ENCODE measurements at places on chromosomes 1 and 21.

DNA sequence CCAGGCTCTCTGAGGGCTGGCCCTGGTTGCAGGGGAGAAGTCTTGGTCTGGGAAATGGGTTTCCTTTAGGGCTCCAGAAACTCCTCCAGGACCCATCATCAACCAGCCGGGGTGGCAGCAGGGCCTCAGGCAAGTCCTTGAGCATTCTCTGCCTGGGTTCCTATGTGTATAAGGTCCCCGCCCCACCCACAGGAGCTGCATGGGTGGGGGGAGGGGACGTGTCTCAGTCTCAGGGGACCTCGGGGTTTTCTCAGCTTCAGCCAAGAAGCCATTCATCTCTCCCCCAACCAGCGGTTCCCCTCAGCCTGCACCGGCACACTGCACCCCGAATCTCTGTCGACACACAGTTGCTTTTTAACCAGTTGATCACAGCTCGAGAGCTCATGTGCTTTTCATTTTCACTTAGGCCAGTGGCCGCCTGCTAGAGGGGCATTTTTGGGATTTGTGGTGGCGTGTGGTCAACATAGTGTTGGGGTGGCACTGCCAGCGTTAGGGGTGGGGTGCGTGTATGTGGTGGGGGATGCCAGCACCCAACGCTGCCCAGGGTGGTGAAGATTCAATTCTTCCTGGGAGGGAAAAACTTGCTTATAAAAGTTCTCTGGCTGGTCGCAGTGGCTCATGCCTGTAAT, 6.5 kb downstream of the RUNX3 start:
- no peak for DNase-seq

DNA sequence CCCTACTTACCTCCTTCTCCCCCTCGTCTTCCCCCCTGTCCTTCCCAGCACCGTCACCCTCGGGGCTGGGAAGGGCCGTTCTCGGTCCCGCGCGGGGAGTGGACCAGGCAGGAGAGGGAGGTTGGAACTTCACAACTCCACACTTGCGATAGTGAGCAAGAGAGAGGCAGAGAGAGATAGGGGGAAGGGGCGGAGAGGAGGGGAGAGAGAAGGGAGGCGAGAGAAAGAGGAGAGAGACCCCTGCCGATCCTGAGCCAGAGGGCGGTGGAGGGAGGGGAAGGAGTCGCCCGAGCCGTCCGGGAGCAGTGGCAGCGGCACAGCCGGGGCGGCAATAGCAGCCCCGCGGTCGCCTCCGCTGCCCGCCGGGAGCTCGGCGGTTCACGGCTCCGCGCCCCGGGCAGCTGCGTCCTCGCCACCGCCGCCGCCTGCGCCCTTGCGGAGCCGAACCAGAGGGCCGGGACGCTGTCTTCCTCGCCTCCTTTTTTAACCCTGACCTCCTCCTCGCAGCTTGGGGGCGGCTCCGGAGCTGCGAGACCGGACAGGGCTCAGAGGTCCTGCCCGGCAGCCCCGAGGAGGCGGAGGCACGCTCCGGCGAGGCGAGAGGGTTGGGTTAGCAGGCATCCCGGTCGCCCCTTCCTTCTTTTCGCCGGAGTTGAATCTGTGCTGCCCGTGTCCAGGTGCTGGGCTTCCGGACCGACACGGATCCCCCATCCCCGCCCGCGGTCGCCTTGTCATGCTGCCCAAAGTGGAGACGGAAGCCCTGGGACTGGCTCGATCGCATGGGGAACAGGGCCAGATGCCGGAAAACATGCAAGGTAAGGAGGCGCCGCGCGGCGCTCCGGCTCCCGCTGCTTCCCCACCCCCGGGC, 11.7 kb downstream of the NR5A2 start:
- DNase-seq, result peak; percentile 47

DNA sequence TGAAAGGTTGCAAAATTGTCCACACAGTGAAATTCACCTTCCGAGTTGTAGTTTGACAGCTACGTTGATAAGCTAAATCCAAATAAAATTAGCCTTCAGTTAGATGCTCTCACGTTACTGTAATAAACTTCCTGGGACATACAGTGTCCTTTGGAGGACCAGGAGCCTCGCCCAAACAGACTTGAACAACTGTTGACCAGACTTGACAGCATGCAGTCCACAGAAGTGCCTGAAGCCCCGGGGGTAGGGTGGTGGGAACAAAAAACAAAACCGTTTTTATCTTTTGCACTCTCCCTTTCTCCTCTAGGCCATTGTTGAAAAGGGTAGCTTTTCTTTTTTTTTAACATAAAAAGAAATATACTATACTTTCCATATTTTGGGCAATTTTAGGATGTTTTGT, 172.8 kb upstream of the SAMSN1 start:
- DNase-seq, result no peak

DNA sequence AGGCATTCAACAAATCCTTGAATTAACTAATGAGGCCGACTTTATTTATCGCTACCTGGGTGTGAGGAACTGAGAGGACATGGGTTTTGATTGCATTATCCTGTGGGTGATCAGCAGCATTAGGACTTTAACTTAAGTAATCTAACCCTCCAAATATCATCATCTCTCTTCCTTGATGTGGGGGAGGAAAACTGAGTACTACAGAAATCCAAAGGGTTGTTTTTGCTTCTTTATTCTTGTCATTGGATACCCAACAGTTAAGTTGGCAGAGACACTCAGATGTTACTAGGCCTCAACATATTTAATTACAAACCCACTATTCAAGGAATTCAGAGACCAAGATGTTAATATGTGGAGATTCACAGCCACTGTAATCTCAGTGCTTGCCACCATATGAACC, 97.4 kb upstream of the ST6GALNAC5 start:
- no peak for DNase-seq

DNA sequence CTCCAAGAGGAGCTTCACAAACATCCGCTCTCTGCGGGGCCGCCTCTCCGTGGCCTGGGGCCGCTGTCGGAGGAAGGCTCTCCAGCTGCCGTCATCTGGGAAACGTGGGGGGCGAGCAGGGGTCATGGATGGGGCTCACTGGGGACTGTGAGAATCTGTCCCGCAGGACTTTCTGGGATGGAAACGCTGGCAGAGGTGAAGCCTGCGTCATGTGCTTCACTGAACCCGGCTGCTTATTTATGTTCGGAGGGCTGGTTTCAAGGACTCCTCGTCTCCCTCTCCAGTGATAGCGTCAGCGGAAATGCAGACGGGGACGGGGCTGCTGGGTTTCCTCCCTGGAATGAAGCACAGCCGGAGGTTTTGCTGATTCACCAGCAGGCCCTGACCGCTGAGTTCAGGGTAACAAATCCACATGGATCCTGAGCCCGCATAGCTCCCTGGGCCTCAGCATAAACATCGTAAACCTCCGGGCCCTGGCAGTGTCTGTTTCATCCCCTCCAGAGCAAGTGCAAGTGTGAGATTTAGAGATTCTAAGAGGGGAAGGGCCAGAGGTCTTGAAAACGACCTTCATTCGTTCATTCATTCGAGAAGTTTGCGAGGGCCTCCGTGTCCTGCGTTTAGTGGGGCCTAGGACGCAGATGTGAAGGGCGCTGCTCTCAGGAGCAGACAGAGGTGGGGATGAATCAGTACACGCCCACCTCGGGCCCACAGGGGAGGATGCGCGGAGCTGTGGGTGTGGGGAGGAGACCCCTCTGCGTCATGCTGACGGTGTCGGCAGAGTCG, 7.0 kb upstream of the POFUT2 start:
- no peak for DNase-seq

DNA sequence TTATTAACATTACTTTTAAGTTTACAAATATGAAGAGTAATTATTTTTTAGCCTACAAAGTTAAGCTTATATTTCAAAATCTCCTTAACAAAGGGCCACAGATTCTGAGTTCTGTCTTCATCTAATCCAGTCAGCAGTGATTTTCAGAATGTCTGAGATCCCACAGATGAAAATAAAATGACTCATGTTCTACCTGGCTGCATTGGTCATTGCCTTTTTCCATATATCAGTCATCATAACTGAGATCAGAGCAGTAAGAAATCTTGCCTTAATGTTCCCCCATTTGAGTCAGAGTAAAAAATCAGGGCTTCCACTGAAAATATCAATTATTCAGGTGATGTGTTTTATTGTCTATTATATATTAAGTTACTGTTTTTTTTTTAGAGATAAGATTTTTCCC, 416.1 kb downstream of the MRPL39 start:
- no peak for DNase-seq

- no peak for DNase-seq
These were observed 28.3 kb upstream of the NEK7 start for GRCh38 chr1:198128533-198128932.

- DNase-seq, result no peak
These were observed 174.6 kb downstream of the TRIM33 start for GRCh38 chr1:114336360-114336759.

Measured in activated naive CD4-positive, alpha-beta T cell treated with anti-CD3 and anti-CD28 coated beads, Interleukin-2, amount 10 ng/mL, durations not matched to agents 7 days and 5 days (primary cell).